ENCODE measurements at places on chromosomes 5 and 9. TPM values are rescaled to one million over a fixed set of nuclear protein-coding genes. Genes with fewer than 3 reads are reported as not detected.
A peak's percentile ranks its signal among the peaks of the same experiment; 100 is the strongest.

CDK5RAP2 gene
- 105 TPM for total RNA-seq

DNA sequence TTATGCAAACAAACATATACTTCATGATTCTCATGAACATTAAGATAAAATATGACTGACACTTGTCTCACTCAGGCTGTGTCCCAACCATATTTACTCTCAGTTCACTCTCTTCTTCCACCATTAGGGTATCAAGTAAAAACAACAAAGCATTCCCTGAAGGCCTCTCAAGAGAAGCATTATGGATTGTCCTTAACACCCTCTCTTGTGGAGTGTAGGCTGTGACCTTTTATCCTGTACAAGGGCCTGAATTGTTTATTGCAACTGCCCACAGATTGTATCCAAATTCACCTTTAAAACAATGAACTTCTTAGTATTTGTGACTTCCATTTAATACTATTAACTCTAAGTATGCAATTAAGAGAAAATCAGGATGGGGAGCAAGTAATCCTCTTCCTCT is 78.1 kb downstream of the RICTOR start:
- H3K27me3 ChIP-seq, result no peaks in the 10 kb centered on the region
- no peak for DNase-seq
- H3K36me3 ChIP-seq, result peaks cover 5% of the 10 kb centered on the region
- no peak overlapping the region for H3K27ac ChIP-seq
- no peak overlapping the region for H3K4me3 ChIP-seq
- no peaks in the 10 kb centered on the region for H3K4me1 ChIP-seq

DNA sequence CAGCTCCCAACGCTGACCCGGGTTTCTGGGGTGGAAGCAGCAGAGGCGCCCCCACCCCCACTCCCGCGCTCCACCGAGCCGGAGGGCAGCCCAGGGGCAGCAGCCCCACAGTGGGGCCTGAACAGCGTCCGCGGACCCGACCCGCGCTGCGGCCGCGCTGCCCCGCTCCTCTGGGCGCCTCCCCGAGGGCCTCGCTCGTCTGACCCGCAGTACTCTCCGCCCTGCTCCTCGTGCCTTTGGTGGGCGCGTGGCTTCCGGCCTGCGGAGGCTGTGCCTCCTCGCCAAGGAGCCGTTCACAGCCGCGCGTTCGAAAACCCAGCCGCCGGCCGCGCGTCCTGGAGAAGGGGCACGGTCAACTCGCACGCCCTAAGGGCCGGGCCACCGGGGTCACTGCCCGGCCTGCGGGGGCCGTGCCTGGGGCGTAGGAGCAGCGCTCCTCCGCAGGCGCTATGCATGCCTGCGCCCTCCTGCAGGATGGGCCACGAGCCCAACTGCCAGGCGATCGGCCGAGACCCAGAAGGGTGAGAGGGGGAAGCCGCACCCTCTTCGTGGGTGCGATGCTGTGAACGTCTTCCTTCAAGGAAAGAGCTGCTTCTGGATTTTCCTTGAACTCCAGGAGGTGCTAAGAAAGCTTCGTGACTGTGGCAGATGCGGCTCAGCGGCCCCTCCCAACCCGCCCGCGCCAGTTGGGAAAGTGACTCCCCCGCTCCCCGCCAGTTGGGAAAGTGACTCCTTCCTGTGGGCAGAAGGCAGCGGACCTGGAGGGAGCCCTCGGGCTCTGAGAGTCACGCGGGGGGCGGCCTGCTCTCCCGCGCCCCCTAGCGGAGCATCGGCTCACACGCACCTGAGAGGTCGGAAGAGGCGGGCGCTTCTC is 82.7 kb downstream of the HSD17B3 start:
- peak; percentile 77 for DNase-seq
- H3K36me3 ChIP-seq, result no peaks in the 10 kb centered on the region
- H3K27ac ChIP-seq, result no peak overlapping the region
- peaks cover 31% of the 10 kb centered on the region for H3K27me3 ChIP-seq

DNA sequence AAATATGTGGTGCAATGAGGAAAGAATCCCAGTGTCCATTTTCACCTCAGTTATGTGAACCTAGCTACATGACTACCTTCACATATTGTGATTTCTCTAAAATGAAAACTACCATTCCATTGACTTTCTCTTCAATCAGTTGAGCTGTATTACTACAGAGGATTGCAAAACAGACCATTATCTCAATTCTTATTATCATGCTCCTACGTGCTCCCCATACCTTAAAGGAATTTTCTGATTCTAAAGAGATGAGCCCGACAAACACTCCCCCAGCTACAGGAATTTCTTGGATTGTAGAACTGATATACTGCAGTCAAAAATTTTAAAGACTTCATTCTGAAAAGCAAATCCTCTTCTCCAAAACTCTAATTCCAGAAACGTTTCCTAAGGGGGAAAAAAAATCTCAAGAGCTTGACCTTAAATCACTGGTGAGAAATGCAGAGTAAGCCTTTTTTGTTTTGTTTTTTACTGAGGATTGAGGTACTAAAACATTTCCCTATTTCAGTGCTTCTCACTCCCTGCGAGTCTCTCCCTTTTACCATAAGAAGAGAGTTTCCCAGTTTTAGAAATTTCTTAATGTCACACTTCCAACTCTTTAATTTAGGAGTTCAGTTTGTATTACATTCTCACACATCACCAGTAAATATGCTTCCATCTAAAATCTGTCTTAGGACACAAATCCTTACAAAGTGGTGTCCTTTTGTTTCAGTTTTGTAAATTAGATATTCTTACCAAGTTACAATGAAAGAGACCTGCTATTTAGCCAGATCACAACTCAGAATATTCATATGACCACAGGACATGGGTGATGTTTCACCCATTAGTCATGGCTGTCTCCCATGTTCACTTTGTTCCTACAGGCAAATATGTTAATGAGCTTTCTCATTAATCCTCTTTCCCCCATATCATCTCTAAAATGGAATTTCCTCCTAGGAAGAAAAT is 203.8 kb downstream of the TSSK1B start:
- H3K4me1 ChIP-seq, result peaks cover 60% of the 10 kb centered on the region
- peak overlapping the region; percentile 72 for H3K27ac ChIP-seq
- no peaks in the 10 kb centered on the region for H3K27me3 ChIP-seq
- DNase-seq, result no peak
- H3K36me3 ChIP-seq, result no peaks in the 10 kb centered on the region

- H3K27ac ChIP-seq, result peak overlapping the region; percentile 53
- DNase-seq, result peak; percentile 33
- no peak overlapping the region for H3K4me3 ChIP-seq
- H3K36me3 ChIP-seq, result no peaks in the 10 kb centered on the region
Observed at GRCh38 chr9:89877051-89878002, 272.5 kb downstream of the GADD45G start.

DNA sequence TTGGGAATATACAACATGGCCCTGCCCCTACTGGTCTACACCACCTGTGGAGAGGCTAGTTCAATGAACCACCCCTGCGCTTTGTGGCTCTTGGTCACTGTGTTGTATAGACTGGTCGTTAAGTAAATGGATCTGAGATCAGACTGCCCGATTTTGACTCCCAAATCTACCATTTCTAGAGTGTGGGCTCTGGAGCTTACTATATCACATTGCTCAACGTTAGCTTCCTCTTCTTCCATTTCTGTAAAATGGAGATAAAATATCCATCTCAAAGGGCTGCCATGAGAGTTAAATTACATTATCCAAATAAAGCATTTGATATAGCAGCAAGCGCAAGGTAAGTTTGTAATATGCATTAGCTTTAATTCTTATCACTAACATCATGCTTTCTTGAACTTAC is 52.7 kb upstream of the IFNK start:
- H3K4me3 ChIP-seq, result no peak overlapping the region
- no peaks in the 10 kb centered on the region for H3K36me3 ChIP-seq
- H3K27ac ChIP-seq, result no peak overlapping the region
- H3K27me3 ChIP-seq, result no peaks in the 10 kb centered on the region

MZB1 gene
- not detected for total RNA-seq

- H3K27ac ChIP-seq, result no peak overlapping the region
- no peaks in the 10 kb centered on the region for H3K27me3 ChIP-seq
- no peaks in the 10 kb centered on the region for H3K4me1 ChIP-seq
- DNase-seq, result no peak
Observed at GRCh38 chr9:125214186-125214585, 13.8 kb downstream of the RABEPK start.

DNA sequence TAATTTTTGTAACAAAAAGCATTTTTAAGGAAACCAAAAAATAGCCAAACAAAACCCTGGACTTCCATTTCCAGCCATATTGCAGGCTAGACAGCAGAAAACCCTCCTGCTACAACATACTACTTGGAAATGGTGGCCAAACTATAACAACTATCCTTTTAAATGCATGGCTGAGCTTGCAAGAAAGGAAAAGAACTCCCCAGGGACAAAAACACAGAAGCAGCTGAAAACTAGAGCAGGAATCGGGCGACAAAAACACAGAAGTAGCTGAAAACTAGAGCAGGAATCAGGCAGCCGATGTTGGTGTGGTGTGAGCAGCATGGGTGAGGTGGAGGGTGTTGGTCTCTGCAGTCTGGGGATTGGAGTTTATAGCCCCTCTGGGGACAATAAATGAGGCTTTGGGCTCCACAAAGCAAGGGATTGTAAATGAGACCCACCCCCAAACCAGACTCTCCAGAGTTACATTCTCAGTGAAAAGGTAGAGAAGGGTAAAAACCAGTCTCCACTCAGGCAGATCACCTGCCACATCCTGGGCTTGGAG is 95.2 kb downstream of the C9orf50 start:
- no peak overlapping the region for H3K4me3 ChIP-seq
- H3K27me3 ChIP-seq, result no peaks in the 10 kb centered on the region
- no peaks in the 10 kb centered on the region for H3K4me1 ChIP-seq

DNA sequence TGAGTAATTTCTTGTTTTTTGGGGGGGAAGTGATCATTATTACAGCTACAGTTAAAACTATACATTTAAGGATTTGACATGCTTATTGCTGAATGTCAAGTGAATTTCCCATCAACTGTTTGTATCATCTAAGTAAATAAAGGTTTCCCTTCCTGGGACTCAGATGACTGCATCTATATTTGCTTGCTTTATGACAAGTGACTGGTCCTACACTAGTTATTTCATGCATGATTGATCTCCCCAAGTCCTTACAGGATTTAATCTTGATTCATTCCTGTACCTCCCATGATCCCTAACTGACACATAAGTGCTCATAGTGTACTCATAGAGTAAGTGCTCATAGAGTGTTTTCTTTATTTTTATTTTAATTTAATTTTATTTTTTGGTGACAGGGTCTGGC is 2.8 kb downstream of the TXNDC8 start:
- no peak overlapping the region for H3K27ac ChIP-seq
- no peaks in the 10 kb centered on the region for H3K4me1 ChIP-seq
- H3K36me3 ChIP-seq, result no peaks in the 10 kb centered on the region
- H3K4me3 ChIP-seq, result no peak overlapping the region
- no peaks in the 10 kb centered on the region for H3K27me3 ChIP-seq

DNA sequence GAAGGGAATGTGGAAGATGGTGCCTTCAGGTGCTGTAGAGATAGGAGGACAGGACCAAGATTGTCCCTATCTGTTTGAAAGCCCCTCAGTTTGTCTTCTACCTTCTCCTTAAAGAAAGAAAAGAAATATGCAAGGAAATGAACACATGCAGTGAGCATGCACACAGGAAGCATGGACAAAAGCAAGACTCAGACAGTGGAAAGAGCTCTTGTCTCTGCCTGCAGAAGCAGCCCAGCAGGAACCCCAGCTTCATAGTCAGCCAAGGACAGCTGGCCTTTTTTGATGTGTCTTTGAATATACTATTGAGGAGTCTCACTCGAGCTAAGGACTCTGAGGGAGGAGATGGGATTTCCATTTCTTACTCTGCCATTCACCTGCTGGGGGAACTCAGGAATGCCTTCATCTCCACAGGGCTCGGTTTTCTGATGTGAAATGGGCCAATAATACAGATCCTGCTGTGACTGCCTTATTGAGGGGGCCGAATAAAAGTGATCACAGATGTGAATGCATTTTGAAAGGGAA is 132.5 kb upstream of the ADRA1B start:
- H3K4me3 ChIP-seq, result no peak overlapping the region
- no peak overlapping the region for H3K27ac ChIP-seq
- no peaks in the 10 kb centered on the region for H3K27me3 ChIP-seq
- peaks cover 12% of the 10 kb centered on the region for H3K4me1 ChIP-seq
- H3K36me3 ChIP-seq, result no peaks in the 10 kb centered on the region
- no peak for DNase-seq

GRCh38 chr9:126723807-126724172 is 81.0 kb upstream of the ZBTB43 start:
- H3K27ac ChIP-seq, result no peak overlapping the region
- peak overlapping the region; percentile 74 for H3K4me3 ChIP-seq
- H3K36me3 ChIP-seq, result no peaks in the 10 kb centered on the region
- peaks cover 30% of the 10 kb centered on the region for H3K27me3 ChIP-seq

- DNase-seq, result no peak
- H3K4me3 ChIP-seq, result no peak overlapping the region
- no peak overlapping the region for H3K27ac ChIP-seq
- H3K27me3 ChIP-seq, result peaks cover 4% of the 10 kb centered on the region
- H3K36me3 ChIP-seq, result no peaks in the 10 kb centered on the region
- peaks cover 18% of the 10 kb centered on the region for H3K4me1 ChIP-seq
Observed at GRCh38 chr5:14036947-14037346, 92.5 kb upstream of the DNAH5 start.

DNA sequence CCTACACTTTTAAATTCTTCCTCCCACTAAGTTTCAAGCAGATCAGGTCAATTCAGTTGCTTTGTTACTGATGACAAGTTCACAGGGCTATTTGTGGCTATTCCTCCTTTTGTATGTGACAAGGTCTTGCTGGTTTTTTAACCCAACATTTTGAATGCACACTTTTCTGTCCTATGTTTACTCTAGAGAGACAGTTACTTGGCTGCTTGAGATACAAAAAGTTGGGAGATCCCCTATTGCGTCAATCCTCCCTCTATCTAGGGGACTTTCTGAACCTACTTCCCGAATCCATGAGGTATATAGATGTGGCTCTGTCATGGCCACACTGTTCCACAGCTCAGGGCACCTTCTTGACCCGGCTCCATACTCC is 386.7 kb downstream of the NTRK2 start:
- no peaks in the 10 kb centered on the region for H3K4me1 ChIP-seq
- H3K27ac ChIP-seq, result no peak overlapping the region
- H3K4me3 ChIP-seq, result no peak overlapping the region
- DNase-seq, result no peak

DNA sequence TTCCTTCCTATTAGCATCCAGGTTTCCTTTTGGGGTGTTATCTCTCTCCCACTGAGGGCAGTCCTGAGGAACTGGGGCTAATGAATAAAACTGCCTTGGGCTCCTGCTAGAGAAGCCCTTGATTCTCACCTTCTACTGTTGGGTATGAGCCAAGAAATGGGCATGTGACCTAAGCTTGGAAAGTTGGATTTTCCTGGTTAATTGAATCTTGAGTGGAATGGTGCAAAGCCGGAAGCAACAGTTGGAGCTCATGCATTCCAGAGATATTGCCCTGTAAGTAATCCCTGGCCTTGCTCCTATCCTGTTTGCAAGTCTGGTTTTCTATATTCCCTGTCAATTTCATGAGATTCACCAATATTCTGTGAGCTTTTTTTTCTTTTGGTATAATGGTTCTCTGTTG is 158.5 kb upstream of the ELL2 start:
- DNase-seq, result no peak
- no peaks in the 10 kb centered on the region for H3K27me3 ChIP-seq
- no peak overlapping the region for H3K4me3 ChIP-seq
- H3K36me3 ChIP-seq, result no peaks in the 10 kb centered on the region
- H3K4me1 ChIP-seq, result peaks cover 8% of the 10 kb centered on the region
- H3K27ac ChIP-seq, result no peak overlapping the region

COL23A1 gene
- 4.4 TPM for total RNA-seq

GRCh38 chr5:1795506-1795905 is 4.1 kb downstream of the MRPL36 start:
- peaks cover 24% of the 10 kb centered on the region for H3K36me3 ChIP-seq
- DNase-seq, result peak; percentile 52
- peaks cover 19% of the 10 kb centered on the region for H3K4me1 ChIP-seq
- no peak overlapping the region for H3K4me3 ChIP-seq
- H3K27ac ChIP-seq, result no peak overlapping the region
- no peaks in the 10 kb centered on the region for H3K27me3 ChIP-seq

PCDHA8 gene
- total RNA-seq, result 0.16 TPM

CCDC192 gene
- total RNA-seq, result not detected

ECSCR gene
- 5.5 TPM for total RNA-seq

Data from suprapubic skin (tissue), 4 donors.